ENCODE measurements at places on chromosomes 7 and 10. TPM values are rescaled to one million over a fixed set of nuclear protein-coding genes. Genes with fewer than 3 reads are reported as not detected.

Gene CLCN1
- not detected for total RNA-seq

Gene C10orf53
- total RNA-seq, result not detected

Gene SLC39A12
- total RNA-seq, result not detected

Gene IGFBP1
- total RNA-seq, result not detected

Gene NXPH1
- not detected for total RNA-seq

Gene CPA4
- total RNA-seq, result not detected

Gene NUTM2E
- total RNA-seq, result 0.20 TPM

Gene CYP2C19
- 0.07 TPM for total RNA-seq

Gene NUTM2D
- 2.6 TPM for total RNA-seq

Gene LLCFC1
- total RNA-seq, result not detected

Gene C7orf33
- total RNA-seq, result not detected

Gene KIF11
- total RNA-seq, result 62.5 TPM

Gene GIMAP2
- total RNA-seq, result 114 TPM

Gene FAM221A
- 6.6 TPM for total RNA-seq

Gene NPSR1
- total RNA-seq, result not detected

Gene ADGRA1
- total RNA-seq, result not detected

Gene LZTS2
- total RNA-seq, result 23.9 TPM

Gene GPR26
- not detected for total RNA-seq

Gene STN1
- total RNA-seq, result 50.6 TPM

Gene LOXL4
- not detected for total RNA-seq

Gene ASIC3
- total RNA-seq, result 5.3 TPM

Gene XRCC2
- 8.2 TPM for total RNA-seq

Gene HMX2
- not detected for total RNA-seq

Gene CDHR1
- 0.30 TPM for total RNA-seq

Gene NCF1
- total RNA-seq, result 4.2 TPM

Gene ATE1
- total RNA-seq, result 23.1 TPM

Gene TRIM50
- total RNA-seq, result not detected

Gene CEP41
- total RNA-seq, result 13.3 TPM

Gene ZC3HAV1
- total RNA-seq, result 137 TPM

Gene DNAH11
- total RNA-seq, result 3.0 TPM

Gene LRRC61
- 15.3 TPM for total RNA-seq

Gene GNG11
- total RNA-seq, result not detected

Gene DLG5
- total RNA-seq, result 7.0 TPM

Gene MINDY3
- total RNA-seq, result 20.9 TPM

Gene WASHC2C
- total RNA-seq, result 55.9 TPM

Gene LHFPL3
- total RNA-seq, result not detected

Gene HOXA2
- not detected for total RNA-seq

Gene BEND7
- not detected for total RNA-seq

Gene DUSP5
- total RNA-seq, result 53.7 TPM

Gene PAPOLB
- not detected for total RNA-seq

Gene UPK3B
- 0.75 TPM for total RNA-seq

Gene VSTM2A
- not detected for total RNA-seq

Gene LBX1
- not detected for total RNA-seq

Gene CRYGN
- total RNA-seq, result 0.13 TPM

Gene PLCE1
- not detected for total RNA-seq

Gene PAX4
- not detected for total RNA-seq

Gene LMOD2
- total RNA-seq, result not detected

Gene ELFN1
- total RNA-seq, result 0.05 TPM

Gene FLNC
- not detected for total RNA-seq

Gene CPEB3
- 2.6 TPM for total RNA-seq

Gene LDB3
- not detected for total RNA-seq

Gene JCAD
- total RNA-seq, result 0.35 TPM

Gene CAMK2B
- total RNA-seq, result not detected

Gene PSPH
- total RNA-seq, result 8.8 TPM

Data from activated naive CD4-positive, alpha-beta T cell treated with anti-CD3 and anti-CD28 coated beads, Interleukin-2, amount 10 ng/mL, durations not matched to agents 5 hours and 36 hours (primary cell).